ENCODE measurements at places on chromosomes 5 and 9.
A peak's percentile ranks its signal among the peaks of the same experiment; 100 is the strongest.

DNA sequence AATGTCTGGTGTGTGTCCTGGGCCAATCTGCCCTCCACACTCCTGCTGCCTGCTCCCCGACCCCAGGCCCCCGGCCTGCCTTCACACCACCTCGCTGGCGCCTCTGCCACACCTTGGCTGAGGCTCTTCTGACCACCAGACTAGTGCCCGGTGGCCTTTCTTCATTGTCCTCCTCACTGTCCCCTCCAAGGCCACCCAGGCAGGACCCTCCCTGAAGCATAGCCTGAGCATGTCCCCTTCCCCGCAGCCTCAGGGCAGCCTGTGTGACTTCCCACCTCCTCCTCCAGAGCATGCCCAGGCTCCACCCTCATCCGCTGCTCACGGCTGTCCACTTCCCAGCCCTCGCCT is 154.6 kb downstream of the OLFM1 start:
- peaks cover 10% of the 10 kb centered on the region for H3K27me3 ChIP-seq
- H3K4me3 ChIP-seq: no peak overlapping the region
- H3K27ac ChIP-seq: no peak overlapping the region
- DNase-seq: peak; percentile 19

GRCh38 chr5:92951746-92952145 is 629.3 kb downstream of the NR2F1-AS1 start:
- no peak overlapping the region for H3K4me3 ChIP-seq
- H3K27me3 ChIP-seq: no peaks in the 10 kb centered on the region
- DNase-seq: no peak
- peaks cover 25% of the 10 kb centered on the region for H3K36me3 ChIP-seq
- no peaks in the 10 kb centered on the region for H3K4me1 ChIP-seq
- no peak overlapping the region for H3K27ac ChIP-seq

- peaks cover 2% of the 10 kb centered on the region for H3K4me1 ChIP-seq
- no peak overlapping the region for H3K4me3 ChIP-seq
- no peaks in the 10 kb centered on the region for H3K27me3 ChIP-seq
- DNase-seq: no peak
These were observed 124.0 kb upstream of the PJA2 start for GRCh38 chr5:109533751-109534272.

GRCh38 chr5:102231693-102232619 is 64.1 kb downstream of the SLCO4C1 start:
- no peaks in the 10 kb centered on the region for H3K4me1 ChIP-seq
- no peaks in the 10 kb centered on the region for H3K27me3 ChIP-seq
- no peak overlapping the region for H3K27ac ChIP-seq

DNA sequence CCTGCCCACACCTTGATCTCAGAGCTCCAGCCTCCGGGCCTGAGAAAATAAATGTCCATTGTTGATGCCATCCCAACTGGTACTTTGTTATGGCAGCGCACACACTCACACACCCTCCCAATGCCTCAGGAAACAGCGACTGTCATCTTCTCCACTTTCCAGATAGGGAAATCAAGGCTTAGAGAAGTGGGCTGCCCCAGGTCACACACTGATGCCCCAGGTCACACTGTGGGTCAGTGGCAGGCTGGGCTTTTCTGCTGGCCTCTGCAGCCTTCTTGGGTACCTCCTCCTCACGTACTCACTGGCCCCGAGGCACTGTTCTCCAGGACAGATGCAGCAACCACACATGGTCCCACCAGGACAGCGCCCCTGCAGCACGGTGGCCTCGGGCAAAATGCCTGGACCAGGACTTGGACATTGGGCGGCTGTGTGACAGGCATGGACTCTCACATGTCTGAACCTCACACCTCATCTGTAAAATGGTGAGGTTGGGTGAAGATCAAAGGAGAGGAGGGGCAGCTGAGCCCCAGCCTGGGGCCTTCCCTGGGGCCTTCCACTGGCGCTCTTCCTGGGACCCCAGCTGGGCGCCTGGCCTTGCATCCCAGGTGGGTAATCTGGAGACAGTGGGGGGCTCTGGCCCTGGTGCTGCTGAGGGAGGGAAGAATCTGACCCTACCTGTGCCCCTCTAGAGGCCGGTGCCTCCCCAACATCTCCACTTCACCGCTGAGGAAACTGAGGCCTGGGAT is 156.0 kb downstream of the COL23A1 start:
- no peak overlapping the region for H3K4me3 ChIP-seq
- peaks cover 5% of the 10 kb centered on the region for H3K36me3 ChIP-seq
- no peak for DNase-seq
- H3K4me1 ChIP-seq: no peaks in the 10 kb centered on the region

DNA sequence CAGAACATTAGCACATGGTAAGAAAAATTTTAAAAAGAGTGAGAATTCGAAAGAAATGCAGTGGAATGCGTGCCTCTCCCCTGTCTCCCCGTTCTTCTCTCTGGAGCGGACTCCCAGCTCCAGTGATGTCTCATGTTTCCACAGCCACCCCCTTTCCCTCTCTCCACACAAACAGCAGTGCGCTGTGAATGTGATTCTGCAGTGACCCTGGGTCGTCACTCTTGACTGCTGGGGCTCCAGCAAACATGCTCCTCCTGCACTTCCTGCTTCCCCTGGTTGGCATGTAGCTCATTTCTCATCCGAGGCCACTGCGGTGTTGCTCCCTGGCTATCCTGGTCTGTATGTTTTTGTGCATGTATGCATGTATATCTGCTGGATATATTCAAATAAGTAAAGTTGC is 13.3 kb downstream of the PHF2 start:
- peaks cover 5% of the 10 kb centered on the region for H3K36me3 ChIP-seq
- no peak overlapping the region for H3K27ac ChIP-seq
- no peak for DNase-seq
- no peak overlapping the region for H3K4me3 ChIP-seq

DNA sequence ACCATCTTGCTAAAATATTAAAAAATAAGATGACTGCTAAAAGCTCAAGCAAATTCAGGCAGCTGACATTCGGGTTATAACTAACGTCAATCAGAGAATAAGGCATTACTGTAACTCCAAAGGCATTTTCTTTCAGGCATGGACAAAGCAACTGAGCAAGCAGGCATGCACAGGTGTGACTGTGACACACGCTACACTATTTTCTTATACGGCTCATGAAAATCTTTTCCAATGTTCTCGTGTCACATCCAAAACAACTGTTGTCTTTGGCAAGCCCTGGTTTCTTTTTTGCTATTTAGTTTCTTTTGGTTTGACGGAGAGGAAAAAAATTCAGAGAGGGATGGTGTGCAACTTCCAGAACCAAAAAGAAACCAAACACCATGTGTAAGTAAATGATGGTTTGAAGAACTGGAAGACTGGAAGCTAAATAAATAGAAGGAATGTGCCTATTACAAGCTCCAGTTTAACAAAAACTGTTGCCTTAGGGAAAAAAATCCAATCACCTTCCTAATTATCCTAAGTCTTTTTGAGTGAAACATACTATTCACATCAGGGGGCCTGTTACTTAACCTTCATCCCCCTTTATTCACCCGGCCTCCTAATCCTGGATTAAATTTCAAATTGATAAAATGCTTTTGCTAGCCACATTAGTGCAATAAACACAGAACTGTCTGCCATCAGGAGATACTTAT is 277.6 kb downstream of the PSAT1 start:
- H3K27me3 ChIP-seq: peaks cover 1% of the 10 kb centered on the region
- H3K27ac ChIP-seq: no peak overlapping the region
- DNase-seq: no peak
- no peak overlapping the region for H3K4me3 ChIP-seq

GRCh38 chr9:27628311-27628710 is 55.0 kb upstream of the C9orf72 start:
- no peaks in the 10 kb centered on the region for H3K27me3 ChIP-seq
- no peak overlapping the region for H3K27ac ChIP-seq
- DNase-seq: no peak
- H3K36me3 ChIP-seq: no peaks in the 10 kb centered on the region
- no peak overlapping the region for H3K4me3 ChIP-seq

DNA sequence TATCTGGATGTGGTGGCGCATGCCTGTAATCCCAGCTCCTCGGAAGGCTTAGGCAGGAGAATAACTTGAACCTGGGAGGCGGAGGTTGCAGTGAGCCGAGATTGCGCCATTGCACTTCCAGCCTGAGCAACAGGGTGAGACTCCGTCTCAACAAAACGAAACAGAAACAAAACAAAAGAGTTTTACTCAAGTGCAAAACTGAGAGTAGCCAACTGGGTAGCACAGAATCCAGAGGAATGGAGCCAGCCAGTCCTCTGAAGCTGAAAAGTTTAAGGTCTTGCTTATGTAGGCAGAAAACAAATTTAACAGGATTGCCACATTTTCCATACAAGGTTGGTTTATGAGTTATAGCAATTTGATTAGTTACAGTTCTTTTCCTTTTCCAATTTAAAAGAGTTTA is 32.0 kb downstream of the SPIN1 start:
- no peak for DNase-seq
- no peaks in the 10 kb centered on the region for H3K27me3 ChIP-seq
- peaks cover 25% of the 10 kb centered on the region for H3K36me3 ChIP-seq
- no peaks in the 10 kb centered on the region for H3K4me1 ChIP-seq
- no peak overlapping the region for H3K27ac ChIP-seq

DNA sequence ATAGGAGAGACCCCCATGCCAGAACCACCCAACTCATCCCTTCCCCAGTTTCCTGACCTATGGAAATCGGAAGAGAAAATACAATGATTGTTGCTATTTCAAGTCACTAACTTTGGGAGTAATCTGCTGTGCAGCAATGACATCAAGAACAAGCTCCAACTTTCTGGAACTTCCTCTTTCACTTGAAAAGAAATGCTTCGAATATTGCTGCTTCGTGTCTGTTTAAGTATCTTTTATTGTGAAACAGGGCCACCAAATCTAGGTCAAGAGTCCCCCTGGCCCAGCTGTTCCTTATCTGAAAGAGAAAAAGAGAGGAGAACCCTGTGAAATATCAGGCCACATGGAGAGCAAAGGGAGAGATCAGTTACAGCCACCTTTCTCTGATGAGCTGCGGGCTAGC is 59.4 kb upstream of the DNAH5 start:
- H3K4me3 ChIP-seq: no peak overlapping the region
- H3K27ac ChIP-seq: no peak overlapping the region
- peaks cover 5% of the 10 kb centered on the region for H3K36me3 ChIP-seq
- DNase-seq: no peak

- no peak for DNase-seq
- H3K4me1 ChIP-seq: no peaks in the 10 kb centered on the region
- H3K4me3 ChIP-seq: no peak overlapping the region
These were observed 1387.2 kb upstream of the ACO1 start for GRCh38 chr9:30997291-30997690.

GRCh38 chr5:91281401-91281800 is 101.7 kb downstream of the ARRDC3 start:
- H3K27me3 ChIP-seq: peaks cover 6% of the 10 kb centered on the region
- peaks cover 9% of the 10 kb centered on the region for H3K4me1 ChIP-seq
- H3K27ac ChIP-seq: no peak overlapping the region
- peak overlapping the region; percentile 100 for H3K4me3 ChIP-seq
- peaks cover 8% of the 10 kb centered on the region for H3K36me3 ChIP-seq

- no peaks in the 10 kb centered on the region for H3K36me3 ChIP-seq
- no peak overlapping the region for H3K27ac ChIP-seq
- peak; percentile 80 for DNase-seq
- H3K4me3 ChIP-seq: no peak overlapping the region
These were observed 4.8 kb upstream of the ST6GALNAC4 start for GRCh38 chr9:127921557-127922120.

- no peak overlapping the region for H3K4me3 ChIP-seq
- H3K27ac ChIP-seq: no peak overlapping the region
- no peak for DNase-seq
These were observed 326.5 kb downstream of the NTRK2 start for GRCh38 chr9:84996029-84996428.

DNA sequence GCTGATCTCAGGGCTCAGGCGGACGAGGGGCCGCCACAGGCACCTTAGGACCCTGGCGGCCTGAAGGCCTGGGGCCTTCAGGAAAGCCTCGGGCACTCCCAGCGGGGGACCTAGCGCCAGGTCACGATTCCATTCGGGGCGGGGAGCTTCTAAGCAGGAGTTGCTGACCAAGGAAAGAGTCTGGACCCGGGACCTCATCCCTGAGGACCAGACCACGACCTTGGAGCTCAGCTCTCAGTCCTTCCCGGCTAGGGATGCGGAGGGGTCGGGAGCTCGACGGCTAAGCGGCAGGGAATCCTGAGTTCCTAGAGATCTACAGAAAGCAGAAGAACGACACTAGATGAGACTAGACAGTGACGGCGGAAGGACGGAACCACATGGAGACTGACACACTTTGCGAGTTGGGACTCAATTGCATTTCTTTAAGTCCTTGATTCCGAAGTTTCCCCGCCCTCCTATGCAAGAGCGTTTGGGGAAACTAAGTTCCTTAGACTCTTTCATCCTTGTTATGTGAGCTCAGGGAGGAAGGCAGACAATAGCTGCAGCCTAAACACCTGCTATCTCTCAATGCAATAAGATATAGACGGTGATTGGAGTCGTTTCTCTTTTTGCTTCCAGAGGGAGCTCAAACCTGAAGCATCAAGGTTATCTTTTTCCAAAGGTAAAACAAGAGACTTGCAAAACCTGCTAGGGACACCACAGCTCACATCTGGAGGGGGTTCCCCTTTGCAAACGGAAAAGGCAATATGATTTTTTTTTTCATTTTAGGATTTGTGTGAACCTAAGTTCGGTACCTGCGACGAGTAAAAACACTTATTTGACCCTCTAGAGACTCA is 9.7 kb downstream of the NR2F1-AS1 start:
- H3K36me3 ChIP-seq: no peaks in the 10 kb centered on the region
- peak; percentile 30 for DNase-seq
- peak overlapping the region; percentile 7 for H3K27ac ChIP-seq
- peak overlapping the region; percentile 68 for H3K4me3 ChIP-seq

DNA sequence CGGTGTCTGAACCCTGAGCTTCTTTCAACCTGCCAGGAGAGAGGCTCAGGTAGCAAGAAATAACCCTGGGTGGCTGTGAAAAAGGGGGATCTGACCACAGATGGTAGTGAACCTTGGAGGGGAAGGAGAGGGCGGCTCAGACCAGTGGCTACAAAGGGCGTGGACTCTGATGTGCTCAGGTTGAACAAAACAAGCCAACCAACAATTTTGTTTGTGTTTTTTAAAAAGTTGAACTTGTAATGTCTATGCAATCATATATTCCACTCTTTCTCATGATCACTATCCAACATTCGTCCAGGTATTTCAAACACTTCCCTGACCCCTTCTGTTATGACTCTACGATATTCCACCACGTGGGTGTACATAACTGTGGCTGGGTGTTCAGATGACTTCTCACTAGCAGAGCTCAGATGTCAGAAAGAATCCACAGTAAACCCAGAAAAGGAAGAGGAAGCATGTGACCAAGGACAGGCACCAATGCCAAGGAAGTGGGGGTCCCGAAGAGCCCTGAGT is 20.0 kb downstream of the PTPN3 start:
- no peaks in the 10 kb centered on the region for H3K36me3 ChIP-seq
- no peak overlapping the region for H3K27ac ChIP-seq
- no peak for DNase-seq
- H3K27me3 ChIP-seq: peaks cover 7% of the 10 kb centered on the region
- no peak overlapping the region for H3K4me3 ChIP-seq
- H3K4me1 ChIP-seq: no peaks in the 10 kb centered on the region

DNA sequence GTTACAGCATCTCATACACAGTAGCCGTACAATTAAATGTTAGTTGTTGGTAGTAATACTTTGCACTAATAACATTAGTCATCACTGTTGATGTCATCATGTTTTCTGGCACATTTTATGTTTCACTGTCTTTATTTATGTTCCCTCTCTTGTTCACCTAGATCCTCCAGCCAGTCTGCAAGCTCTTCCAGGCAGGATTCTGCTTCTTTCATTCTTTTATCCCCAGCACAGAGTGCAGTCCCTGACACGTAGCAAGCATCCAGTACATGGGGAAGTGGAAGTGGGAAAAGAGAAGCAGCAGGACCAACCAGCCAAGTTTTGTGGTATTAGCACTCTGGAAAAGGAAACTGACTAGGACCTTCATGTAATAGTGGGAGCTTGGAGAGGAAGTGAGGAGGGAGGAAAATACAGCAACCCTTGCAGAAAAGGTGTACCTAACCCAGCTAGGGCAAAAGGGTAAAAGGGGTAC is 89.7 kb upstream of the SLC44A1 start:
- H3K27ac ChIP-seq: no peak overlapping the region
- no peak overlapping the region for H3K4me3 ChIP-seq
- DNase-seq: no peak

All from glutamatergic neuron (in vitro differentiated cells).